ENCODE measurements at places on chromosomes 1 and 21.

- no peak for DNase-seq
Measured at GRCh38 chr1:182270731-182271130, 120.9 kb downstream of the GLUL start.

DNA sequence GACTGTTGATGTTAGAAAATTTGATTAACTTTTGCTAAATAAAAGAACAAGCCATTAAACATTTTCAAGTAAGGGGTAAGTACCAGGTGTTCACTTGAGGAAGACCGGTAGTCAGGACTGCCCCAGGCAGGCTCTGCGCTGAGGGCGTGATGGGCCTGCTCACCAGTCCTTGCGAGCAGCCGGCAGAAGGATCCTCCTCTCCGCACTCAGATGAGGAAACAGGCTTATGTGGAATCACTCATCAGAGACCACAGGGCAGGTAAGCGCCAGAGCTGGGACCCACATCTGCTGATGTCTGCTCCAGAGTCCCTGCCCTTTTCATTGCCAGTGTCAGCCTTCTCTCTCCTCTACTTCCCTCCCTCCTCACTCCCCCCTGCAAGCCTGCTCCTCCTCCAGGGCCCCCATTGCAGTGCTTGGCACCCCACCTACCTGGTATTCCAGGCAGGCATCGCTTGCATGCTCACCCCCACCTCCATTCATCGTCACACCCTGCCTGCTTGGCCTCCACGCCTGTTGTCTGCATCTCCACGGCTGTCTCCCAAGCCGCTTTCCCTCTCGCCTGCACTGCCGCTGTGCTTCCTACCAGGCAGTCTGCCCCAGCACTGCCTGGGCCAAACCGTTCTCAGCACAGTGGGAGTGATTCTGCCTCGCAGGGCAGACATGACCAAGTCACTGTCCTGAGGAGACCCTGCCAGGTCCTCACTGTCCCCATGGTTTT is 24.7 kb upstream of the KDM4A start:
- no peak for DNase-seq

- no peak for DNase-seq
Measured at GRCh38 chr1:230487773-230488428, 61.8 kb upstream of the PGBD5 start.

DNA sequence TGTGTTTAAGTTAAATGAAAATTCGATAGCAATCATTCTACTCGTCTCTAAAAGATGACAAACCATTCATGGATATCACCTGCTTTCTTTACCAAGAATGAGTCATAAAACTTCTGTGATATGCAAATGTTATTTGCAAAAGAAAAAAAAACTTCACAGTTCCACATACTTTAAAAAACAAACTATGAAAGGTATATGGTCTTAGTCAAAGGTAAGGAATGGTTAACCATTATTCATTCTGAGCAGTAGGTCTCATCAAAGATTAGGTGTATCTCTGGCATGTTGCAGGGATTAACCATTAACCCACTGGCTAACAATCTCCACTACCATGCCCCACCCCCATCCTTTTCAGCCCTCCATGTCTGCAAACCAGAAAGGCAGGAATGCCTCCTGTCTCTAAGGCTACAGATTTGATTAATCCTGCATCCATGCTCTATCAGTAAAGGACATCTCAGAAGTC is 44.4 kb downstream of the PTPN14 start:
- no peak for DNase-seq

GRCh38 chr1:44947063-44947773 is 39.2 kb downstream of the EIF2B3 start:
- DNase-seq, result no peak

- peak; percentile 49 for DNase-seq
Measured at GRCh38 chr1:82225421-82226185, 424.9 kb downstream of the ADGRL2 start.

DNA sequence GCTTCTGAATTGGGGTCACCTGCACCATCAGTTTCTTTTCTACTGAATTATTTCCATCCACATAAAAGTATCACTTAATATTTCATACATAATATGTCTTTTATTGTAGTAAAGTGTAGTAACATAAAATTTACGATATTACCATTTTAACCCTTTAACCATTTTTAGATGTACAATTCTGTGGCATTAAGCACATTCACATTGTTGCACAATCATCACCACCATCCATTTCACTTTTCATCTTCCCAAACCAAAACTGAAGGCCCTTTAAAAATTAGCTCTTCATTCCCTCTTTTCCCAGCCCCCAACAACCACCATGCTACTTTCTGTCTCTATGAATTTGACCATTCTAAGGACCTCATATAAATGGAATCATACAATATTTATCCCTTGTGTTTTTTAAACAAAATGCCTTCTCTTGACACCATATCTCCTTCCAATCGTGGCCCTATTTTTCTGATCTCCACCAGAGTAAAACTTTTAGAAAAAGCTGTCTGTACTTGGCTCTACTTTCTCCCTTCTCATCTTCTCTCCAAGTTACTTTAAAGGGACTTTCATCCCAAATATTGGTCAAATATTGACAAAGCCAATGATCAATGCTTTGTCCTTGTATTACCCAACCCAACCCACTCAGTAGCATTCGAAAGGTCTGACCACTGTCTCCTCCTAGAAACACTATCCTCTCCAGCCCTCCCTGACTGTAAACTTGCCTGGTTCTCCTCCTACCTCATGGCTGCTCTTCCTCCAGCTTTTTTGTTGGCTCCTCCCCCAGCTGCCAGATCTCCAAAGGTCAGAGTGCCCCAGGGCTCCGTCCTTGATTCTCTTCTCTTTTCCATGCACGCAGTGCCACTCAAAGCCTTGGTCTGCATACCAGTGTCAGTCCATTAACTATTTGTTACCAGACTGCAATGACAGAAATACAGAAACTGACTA is 44.7 kb downstream of the SLC30A10 start:
- peak; percentile 79 for DNase-seq

GRCh38 chr1:203156280-203156679 is 19.3 kb downstream of the MYBPH start:
- DNase-seq, result no peak

DNA sequence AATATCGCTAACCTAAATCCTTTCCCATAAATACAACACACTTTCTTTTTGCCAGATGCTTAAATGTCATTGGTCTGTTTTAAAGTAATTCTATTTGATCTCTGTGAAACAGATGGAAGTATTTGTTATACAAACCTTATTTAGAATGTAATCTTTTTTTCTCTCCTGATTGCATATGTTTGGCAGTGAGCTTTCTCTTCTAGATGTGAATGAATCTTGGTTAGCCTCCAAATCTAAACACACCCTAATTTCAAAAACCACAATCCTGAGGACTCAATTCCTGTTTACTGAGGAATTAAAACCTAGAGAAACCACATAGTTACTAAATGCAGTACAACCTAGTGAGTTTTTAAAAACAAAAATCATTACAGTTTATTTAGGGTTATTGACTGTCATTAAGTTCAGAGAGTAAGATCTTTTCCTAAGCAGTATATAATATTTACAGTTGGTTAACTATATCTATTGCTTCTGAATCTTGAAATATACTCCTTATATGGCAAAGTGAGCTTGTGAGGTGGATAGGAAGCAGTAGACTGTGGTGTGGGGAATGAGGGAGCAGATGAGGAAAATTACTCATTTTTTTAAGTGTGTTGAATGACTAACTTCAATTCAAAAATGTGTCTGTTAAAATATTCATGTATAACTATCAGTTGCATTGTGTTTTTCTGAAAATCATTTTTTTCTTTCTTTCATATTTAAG is 218.7 kb downstream of the FMN2 start:
- DNase-seq, result no peak

DNA sequence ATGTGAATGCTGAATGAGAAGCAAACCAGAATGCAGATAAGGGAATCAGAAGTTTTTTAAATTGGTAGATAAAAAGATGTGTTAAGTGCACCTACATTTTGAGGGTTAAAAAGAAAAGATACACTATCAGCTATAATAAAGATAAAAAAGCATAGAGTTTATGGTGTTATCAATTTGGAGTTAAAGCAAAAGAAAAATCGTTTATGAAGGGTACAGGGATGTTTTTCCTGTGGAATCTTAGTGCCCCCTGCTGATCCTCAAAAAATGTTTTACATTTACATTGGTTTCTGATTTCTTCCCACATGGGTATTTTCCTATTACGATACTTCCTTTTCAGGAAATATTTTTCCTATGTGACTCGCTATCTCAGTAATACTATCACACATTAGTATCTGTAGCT is 293.5 kb downstream of the MRPL39 start:
- DNase-seq, result no peak

DNA sequence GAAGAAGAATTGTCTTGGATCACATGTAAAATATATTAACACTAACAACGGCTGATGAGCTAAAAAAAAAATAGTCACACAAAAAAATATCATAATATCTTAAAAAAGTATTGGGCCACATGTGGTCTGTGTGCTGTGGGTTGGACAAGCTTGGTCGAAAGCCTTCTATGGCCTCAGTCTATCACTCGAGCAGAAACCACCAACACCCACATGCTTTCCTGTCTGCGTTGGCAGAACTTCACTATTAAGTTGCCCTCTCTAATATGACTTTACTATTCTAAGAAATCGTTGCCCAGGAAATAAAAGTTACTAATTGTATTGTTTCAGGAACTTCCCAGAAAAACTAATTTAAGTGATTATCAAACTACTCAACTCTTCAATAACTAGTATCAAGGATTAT is 28.2 kb upstream of the ETS2 start:
- no peak for DNase-seq

DNA sequence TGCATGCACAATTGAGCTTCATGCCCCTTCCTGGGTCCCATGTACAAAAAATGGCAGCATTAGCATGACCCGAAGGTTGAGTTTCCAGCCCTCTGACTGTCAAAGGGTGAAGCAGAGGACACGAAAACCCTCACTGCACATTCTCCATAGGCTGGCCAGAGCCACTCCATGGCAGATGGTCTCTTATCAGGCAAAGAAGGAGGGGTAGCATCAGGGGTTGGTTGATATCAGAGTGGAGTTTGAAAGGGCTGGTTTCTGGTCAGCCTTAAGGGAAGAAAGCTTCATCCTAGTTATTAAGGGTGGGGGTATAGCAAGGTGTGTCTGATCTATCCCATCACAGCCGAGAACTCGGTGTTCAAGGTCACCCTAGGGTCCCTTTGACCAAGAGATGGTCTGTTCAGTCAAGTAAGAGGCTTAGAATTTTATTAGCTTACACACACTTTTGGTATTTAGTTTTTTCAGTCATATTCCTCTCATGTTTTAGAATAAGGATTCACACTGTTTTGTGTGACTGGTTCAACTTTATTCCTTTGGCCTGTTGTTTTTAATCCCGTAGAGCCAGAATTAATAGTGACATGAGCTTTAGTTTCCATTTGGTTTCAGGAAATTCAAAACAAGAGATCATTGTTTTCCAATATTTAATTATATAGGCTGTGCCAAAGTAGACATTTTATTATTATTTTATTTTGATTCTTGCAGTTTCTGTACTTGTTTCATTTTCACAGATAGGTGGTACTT is 199.9 kb upstream of the FMN2 start:
- peak; percentile 36 for DNase-seq

GRCh38 chr1:14926818-14927575 is 226.6 kb upstream of the TMEM51 start:
- DNase-seq, result no peak

DNA sequence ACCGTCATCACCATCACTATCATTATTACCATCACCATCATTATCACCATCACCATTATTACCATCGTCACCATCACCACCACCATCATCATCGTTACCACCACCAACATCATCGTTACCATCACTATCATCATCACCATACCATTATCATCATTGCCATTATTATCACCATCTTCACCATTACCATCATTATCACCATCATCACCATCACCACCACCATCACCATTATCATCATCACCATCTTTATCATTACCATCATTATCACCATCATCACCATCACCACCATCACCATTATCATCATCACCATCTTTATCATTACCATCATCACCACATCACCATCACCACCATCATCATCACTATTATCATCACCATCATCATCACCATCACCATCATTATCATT is 112.9 kb downstream of the AJAP1 start:
- DNase-seq, result no peak

DNA sequence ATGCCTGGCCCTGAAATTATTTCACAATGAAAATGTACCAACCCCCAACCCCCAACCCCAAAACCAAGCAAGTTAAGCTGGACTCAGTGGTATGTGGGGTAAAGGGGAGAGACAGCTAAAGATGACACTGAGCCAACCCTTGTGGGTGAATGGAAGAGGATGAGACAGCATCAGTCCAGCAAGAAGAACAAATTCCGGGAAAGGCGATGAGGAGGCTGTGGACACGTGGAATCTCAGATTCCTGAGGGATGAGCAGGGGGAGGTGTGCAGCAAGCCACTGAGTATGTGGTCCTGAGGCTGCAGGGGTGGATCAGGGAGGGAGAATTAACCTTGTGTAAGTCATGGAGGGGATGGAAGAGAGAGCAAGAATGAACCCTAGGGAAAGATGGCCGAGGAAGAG is 14.4 kb upstream of the ZNF362 start:
- no peak for DNase-seq

DNA sequence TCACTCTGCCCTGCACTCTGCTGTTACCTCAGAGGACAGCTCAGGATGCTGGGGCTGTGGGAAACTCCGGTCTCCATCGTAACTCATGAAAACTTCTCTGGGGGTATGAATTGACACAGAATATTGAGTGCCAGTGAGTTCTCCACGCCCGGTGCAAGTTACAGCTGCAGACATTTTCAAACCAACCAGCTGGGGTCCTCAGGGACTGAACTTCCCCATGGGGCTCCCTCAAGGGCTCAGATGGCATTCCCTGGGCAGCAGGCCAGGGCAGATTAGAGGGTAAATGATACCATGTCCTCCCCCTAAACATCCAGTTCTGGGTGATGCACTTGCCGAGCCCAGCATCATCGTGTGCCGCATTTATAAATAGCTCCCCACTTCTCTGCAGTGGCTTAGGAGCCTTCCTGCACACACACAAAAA is 27.8 kb upstream of the CCSAP start:
- no peak for DNase-seq

DNA sequence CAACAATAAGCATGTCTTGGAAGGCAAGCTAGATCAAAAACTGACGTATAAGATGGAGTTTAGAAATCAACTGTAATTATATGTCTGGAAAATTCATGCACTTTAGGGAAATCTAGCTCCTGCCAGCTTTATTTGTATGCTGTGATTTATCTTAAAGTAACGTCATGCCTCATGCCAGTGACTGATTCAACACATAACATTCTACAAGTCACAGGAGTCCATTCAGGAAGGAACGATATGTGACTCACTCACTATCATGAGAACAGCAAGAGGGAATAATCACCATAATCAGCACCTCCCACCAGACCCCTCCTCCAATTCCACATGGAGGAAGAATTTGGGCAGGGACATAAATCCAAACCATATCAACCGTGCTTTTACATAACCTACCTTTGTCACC is 682.4 kb upstream of the ADAMTS5 start:
- DNase-seq, result peak; percentile 10

Measured in foreskin melanocyte (primary cell).